ENCODE measurements at places on chromosomes 5 and 9. TPM values are rescaled to one million over a fixed set of nuclear protein-coding genes. Genes with fewer than 3 reads are reported as not detected.

GPR21 gene
- total RNA-seq, result 0.90 TPM

ELAVL2 gene
- 0.09 TPM for total RNA-seq

APC gene
- 52.9 TPM for total RNA-seq

MAMDC2 gene
- total RNA-seq, result 10.2 TPM

PCDHA11 gene
- total RNA-seq, result 0.09 TPM
